ENCODE measurements at places on chromosomes 1 and 21.

GRCh38 chr1:4856396-4856795, 202.0 kb downstream of the AJAP1 start:
- DNase-seq = no peak

GRCh38 chr1:1875932-1876331, 15.0 kb downstream of the GNB1 start:
- DNase-seq = no peak

DNA sequence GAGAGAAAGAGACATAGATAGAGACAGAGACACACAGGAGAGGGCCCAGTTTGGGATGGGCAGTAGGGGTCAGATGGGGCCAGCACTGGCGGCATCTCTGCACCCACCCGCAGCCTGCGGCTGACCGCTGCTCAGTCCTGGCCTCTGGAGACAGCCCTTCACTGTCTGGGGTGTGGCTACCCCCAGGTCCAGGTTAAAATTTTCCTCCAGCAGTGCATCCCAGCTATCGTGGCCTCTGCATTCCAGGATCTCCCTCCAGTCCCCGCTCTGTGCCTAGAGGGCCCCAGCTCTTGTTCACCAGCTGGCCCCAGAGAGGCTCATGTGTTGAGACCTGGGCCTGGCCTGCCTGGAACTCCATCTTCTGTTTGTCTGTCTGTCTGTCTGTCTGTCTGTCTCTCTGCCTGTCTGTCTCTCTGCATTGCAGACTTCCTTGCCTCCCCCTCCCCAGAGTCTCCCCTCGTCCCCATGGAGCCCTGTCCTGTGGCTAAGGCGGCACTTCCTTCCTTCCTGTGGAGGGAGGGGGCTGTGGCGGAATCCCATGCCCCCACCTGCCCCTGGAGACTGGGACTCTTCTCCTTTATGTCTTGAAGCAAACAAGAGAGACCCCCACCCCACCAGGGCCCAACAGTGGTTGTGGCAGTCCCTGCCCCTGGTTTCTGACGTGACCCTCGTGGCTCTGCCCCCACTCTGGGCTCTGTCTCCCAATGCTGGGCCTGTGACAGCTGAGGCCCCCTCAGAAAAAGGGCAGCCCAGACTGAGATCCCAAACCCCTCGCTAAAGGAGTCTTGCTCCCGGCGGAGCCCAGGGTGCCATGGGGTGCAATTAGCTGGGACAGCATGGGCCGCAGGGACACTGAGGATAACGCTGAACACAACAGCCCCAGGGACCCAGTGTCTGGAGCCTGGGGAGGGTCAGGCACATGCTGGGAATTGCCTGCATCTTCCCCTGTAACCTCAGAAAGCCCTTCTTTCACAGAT, 241.8 kb downstream of the NPHP4 start:
- DNase-seq = peak; percentile 37

GRCh38 chr1:58781541-58782177, 2.2 kb downstream of the JUN start:
- peak; percentile 79 for DNase-seq

- DNase-seq = no peak
These were observed 167.2 kb downstream of the TRABD2B start for GRCh38 chr1:47830021-47830420.

- no peak for DNase-seq
These were observed 87.2 kb downstream of the SYT2 start for GRCh38 chr1:202623075-202623474.

GRCh38 chr1:218339267-218339831, 5.8 kb upstream of the TGFB2 start:
- DNase-seq = no peak

- no peak for DNase-seq
These were observed 42.0 kb downstream of the GRIK3 start for GRCh38 chr1:36992139-36992943.

DNA sequence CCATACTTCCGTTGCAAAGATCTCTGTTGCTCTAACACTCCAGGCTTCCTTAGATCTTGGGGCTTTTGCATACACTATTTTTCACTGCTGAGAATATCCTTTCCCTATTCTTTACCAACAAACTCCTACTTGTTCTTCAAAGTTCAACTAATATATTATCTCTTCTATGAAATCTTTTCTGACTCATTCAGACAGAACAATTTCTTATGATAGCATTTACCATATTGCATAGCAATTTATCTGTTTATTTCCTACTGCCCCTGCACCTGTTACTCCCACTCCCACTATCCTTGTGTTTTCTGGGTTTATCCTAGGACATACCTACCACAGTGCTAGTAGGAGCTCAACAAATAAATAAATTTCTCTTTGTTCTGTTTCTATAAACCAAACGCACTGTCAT, 11.0 kb downstream of the GADD45A start:
- no peak for DNase-seq

- DNase-seq = no peak
These were observed 55.2 kb downstream of the MTR start for GRCh38 chr1:236850077-236850979.

GRCh38 chr1:15152318-15153183, 996 bp upstream of the TMEM51 start:
- peak; percentile 92 for DNase-seq

GRCh38 chr1:192243721-192244120, 73.1 kb upstream of the RGS21 start:
- DNase-seq = no peak

DNA sequence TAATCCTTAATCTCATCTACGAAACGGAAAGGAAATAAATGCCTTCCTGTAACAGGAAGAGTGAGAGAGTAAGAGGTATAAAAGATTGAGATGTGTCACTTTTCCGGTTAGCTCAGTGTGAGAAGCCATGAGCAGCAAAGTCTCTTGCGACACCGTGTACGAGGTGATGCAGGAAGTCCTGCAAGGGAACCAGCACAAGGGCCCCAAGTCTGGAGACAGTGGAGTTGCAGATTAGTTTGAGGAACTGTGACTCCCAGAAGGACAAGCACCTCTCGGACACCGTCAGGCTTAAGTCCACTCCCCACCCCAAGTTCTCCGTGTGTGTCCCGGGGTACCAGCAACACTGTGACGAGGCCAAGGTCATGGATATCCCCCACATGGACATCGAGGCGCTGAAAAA, 592.3 kb upstream of the ADGRL2 start:
- no peak for DNase-seq

DNA sequence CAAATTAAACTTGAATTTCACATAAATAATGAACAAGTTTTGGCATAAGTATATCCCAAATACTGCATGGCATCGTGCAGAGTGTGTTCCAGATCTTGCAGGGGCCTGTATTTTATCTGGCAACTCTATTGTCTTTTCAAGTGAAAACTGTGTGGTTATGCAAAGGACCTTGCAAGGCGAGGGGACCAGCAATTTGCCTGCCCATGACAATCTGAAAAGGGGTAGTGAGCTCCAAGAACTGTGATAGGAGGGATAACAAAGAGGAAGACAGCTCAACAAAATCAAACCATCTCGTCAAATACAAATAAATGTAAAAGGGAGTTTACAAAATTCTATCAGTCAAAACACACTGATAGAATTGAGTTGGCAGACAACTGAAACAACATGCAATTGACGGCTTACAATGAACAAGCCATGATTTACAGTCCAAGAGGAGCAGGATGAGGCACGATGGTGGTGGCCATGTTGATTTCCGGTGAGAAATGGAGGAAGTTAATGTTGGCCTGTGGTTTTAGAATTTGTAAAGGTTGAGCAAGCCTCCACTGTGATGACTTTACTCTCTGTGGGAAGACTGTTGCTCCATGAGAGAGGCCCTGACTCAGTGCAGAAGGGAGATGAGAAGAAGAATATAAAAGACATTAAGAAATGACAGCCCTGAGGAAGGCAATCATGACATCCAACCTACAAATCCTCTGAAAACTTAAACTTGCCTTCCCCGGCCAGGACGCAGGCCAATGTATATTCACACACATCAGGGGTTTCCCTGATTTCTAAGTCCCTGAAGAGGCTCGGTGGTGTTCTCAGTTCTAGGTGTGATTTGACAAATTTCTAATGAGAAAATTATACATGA, 132.2 kb downstream of the ADSS2 start:
- DNase-seq = no peak

DNA sequence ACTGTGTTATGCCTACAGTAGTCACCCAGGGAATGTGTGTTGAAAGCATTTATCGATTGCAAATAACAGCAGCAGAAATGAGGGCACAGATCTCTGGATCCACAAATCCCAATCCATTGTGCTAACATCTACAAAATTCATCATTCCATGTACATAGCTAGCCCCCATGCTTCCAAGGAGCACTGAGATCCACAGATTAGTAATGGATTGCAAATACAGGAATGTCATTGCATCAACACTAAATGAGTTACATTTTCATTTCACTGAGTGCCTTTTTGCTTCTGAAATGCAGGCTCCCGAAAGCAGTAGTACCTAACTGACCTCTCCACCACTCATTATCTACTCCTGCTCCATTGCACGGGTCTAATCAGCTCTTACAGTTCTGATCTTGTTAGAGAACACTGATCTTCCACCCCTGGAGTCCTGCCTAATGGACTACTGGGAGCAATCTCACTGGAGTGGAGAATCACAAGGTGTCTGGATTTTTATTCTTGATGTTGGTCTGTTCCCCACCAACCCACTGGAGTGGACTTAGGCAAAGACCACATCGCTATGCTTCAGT, 30.5 kb downstream of the ASTN1 start:
- DNase-seq = no peak

DNA sequence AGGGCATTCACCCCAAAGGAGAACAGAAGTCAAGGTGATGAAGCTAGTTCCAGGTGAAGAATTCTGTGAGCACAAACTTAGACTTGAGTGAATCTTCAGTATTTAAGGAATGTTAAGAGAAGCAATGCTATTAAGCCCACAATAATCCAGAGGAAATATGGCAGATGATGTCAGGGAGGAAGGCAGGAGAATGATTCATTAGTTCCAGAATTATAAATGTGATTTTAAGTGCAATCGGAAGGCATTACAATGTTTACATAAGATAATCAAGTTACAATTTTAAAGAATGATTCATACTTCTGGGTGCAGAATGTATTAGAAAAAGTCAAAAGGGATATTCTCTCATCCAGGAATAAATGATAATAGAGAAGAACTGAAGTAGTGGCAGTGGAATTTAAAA, 545.2 kb upstream of the BRINP3 start:
- no peak for DNase-seq

- no peak for DNase-seq
These were observed 24.8 kb upstream of the PSEN2 start for GRCh38 chr1:226845624-226846023.

GRCh38 chr21:37118187-37118826, 45.3 kb downstream of the TTC3 start:
- no peak for DNase-seq

- DNase-seq = no peak
These were observed 12.2 kb upstream of the CDC42BPA start for GRCh38 chr1:227330279-227331076.

- no peak for DNase-seq
These were observed 51.6 kb downstream of the PLPP3 start for GRCh38 chr1:56527548-56528302.

DNA sequence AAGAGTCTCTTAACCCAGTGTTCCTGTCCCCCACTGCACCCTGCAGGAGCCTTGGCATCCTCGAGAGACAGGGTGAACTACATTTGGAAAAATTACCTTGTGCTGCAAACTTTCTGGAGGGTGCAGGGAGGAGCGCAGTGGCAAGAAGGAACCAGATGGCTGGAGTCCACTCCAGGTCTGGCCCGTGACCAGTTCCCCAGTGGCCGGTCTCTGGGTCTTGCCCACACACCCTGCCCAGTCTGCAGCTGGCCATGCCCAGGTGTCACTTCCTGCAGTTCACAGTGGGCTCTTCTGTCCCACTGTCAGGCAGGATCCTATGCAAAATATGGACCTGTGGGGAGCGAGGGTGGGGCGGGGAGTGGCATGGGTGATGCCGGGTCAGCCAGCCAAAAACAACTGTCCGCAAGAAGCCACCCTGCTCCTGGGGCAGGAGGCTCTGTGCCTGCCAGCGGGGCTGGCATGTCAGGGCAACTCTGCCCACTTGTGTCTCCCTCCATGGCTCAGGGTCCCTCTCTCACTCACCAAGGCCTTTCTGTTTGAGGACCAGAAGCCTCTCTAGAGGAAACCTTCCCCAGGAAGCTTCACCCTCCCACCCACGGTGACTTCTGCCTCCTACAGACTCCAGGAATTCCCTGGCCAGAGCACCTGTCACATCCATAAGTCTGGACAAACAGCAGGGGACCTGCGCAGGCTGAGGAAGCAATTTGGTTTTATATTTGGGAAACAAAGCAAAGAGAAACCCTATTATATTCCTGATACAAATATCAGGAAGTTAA, 55.6 kb downstream of the KIF21B start:
- no peak for DNase-seq

- no peak for DNase-seq
These were observed 20.9 kb upstream of the IPO9 start for GRCh38 chr1:201807958-201808632.

DNA sequence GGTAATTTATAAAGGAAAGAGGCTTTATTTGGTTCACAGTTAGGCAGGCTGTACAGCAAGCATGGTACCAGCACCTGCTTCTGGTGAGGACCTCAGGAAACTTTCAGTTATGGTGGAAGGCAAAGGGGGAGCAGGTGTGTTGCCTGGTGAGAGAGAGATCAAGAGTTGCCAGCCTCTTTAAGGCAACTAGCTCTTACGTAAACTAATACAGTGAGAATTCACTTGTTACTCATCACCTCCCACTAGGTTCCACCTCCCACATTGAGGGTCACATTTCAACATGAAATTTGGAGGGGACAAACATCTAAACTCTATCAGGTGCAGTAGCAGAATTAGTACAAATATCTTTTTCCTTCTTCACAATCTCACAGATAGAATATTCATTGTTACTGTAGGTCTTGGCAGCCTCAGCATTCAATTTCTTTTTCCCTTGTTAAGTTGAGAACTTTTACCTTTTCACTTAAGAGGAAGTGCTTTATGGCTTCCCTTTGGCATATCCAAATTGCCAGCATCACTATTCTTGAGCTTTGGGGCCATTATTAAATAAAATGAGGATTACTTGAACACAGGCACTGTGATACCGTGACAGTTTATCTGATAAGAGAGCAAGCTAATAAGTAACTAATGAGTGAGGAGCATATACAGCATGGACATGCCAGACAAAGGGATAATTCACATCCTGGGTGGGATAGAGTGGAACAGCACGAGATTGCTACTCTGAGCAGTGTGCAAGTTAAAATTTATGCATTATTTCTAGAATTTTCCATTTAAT, 48.4 kb downstream of the MAGI3 start:
- no peak for DNase-seq

DNA sequence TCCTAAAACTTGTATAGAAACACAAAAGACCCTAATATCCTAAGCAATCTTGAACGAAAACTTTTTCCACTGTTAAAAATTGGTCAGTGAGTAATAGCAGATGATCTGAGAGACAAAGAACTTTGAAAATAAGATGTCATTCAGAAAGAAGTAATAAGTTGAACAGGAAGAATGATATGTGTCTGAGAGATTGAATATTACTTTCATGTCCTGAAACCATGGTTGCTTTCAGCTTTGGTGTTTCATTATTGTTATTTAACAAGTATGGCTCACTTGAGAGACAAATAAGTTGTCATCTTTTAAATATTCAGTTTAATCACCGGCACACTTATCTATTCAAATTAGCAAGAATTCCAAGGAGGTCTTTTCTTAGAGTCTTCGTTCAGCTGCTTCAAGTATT, 11.4 kb downstream of the PRKACB start:
- no peak for DNase-seq

- no peak for DNase-seq
These were observed 38.8 kb downstream of the ERI3 start for GRCh38 chr1:44316231-44316759.

Data from Peyer's patch (tissue), 4 donors.